ENCODE measurements at places on chromosomes 2 and 18.

DNA sequence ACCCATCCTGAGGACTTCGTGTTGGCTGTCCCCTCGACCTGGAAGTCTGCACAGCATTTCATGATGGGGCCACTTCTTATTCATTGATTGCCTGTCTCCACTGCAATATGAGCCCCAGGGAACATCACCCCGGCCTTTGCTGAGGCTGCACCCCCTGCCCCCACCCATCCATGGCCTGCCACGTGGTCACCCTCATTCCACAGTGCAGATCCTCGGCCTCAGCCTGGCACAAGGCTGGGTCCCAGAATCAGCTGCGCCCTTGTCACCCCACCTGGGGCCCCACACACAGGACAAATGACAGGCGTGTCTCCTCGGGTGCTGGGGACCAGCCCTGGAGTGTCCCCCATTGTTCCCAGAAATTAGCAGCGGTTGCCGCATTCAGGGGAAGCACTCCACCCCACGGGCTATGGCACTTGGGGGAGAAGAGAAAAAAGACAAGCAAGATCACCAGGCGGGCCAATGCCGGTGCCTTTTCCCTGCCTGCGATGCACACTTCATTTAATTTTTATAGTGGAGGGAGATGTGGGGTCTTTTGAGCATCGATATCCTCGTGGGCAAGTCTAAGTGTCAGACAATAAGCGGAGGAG lies 157.4 kb downstream of the INHBB start:
- DNase-seq: no peak

- no peak for DNase-seq
These were observed 137.4 kb upstream of the RBMS1 start for GRCh38 chr2:160630801-160631590.

DNA sequence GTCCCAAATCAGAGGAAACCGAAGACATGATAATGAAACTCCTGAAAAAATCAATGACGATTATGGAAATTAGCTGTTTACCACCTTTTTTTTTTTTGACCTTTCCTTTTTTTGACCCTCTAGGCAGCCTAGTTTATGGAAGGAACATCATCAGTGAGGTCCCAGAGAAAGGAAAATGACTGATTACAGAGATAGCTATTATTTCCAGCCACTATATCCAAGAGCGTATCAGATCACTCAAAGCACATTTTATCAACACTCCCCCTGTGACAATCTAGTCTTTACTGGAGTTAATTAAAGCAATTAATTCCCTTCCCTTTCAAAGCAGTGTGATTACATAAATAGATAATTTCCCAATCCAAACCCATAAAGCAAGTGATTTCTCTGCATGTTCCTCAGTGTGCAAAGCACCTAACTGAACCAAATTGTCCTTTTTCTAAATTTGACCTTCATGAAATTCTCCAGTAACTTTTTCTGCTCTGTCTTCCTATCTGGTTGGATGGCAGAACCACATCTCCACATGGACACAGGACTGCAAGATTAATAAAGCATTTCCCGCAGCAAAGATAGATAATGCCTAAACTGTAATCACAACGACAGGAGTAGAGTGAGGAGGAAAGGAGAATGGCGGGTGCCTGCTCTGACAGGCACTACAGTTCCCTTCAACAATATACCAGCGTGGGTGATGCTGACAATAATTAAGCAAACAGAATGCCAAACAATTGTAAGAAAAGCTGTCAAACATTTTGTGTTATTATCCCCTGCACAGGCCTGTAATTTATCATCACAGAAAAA lies 194.4 kb downstream of the SLC8A1 start:
- DNase-seq: no peak

- DNase-seq: no peak
These were observed 76.1 kb upstream of the PMAIP1 start for GRCh38 chr18:59823596-59824195.

DNA sequence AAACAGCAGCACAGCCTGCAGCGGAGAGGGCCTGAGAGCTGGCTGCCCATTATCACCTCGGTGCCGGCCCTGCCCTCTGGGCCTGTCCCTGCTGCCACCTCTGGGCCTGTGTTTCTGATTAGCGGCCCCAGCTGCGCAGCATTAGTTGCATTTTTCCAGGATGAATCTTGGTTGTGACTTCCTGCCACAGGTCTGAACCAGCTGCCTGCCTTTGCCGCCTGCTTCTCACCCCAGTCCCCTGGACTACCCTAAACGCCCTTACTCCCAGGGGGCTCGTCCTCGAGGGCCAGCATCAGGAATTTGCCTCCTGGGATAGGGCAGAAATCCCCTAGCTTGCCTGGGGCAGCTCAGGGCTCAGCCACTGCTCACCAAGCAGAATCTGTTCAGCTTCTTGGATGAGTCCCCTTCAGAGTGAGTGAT lies 342.8 kb downstream of the DYSF start:
- peak; percentile 76 for DNase-seq

DNA sequence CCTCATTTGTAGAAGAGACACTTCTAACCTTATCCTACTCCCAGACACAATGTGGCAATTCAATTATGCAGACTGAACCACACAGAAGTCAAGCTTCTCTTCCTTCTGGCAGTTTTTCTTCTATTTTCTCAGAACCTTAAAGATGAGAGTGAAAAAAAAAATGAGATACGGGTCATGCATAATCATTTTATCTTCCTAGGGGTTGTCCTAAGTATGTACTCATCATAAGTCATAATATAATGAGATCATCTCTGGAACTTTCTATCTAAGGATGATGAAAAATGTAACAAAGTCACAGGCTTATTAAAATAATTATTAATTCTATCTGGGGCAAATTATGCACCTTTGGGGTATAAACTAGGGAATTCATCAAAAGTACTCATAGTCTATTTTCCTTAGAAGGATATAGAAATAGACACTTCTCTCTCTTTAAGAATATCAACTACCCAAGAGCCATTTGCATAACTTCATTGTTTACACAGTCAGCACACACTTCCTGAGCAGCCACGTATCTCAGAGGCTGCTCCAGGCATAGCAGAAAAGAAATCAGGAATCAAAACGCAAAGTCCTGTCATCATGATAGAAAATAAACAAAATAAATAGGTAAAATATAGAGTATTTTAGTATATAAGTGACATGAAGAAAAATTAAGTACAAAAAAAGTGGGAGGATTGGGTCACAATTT lies 345.9 kb upstream of the SPHKAP start:
- DNase-seq: no peak

DNA sequence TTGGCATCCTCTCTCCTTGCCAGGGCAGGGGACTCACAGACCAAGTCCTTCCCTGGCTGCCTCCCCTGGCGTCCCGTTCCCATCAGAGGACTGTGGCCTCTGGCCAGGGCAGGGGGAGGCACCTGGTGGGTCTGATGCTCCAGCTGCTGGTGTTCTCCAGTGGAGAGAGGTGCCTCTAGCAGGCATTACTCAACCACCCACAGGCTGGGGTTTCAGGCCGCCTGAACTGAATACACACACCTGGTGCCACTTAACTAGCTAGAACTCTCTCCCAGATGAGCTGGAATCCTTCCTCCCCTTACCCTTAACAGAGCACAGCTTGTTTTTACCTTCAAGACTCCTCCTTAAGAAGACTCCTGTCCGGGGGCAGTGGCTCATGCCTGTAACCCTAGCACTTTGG lies 37.7 kb upstream of the CNGA3 start:
- no peak for DNase-seq

GRCh38 chr2:23494286-23494685 lies 109.3 kb downstream of the KLHL29 start:
- no peak for DNase-seq

DNA sequence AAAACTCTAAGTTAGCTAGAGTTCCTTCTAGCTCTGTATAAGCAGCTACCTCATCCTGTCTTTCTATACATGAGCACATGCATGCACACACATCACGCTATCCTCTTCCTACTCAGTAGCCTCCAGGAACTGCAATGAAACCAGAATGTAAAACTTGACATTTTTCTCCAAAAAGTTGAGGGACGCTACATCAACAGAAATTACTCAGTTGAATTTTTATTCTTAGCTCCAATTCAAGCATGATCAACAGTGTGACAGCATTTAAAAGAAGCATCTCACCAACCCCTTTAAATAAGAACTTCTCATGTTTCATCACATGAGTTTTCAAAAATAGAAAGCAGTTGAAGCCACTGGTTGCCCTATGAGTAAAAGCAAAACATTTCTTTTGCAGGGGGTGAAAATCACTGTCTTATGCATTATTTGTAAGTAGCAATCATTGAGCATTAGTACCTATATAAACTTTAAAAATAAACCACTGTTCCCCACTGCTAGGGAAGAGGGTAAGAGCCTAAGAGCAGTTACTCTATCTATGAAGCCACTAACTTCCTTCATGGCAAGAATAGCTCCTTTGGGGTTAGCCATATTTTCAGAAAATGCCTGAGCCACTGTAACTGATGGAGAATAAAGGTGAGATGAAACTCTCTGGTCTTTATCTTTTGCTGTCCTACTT lies 77.9 kb upstream of the ARL5A start:
- DNase-seq: no peak

- DNase-seq: no peak
These were observed 70.2 kb upstream of the ITM2C start for GRCh38 chr2:230794497-230794896.

- DNase-seq: no peak
These were observed 10.7 kb upstream of the TWSG1 start for GRCh38 chr18:9323750-9324445.

DNA sequence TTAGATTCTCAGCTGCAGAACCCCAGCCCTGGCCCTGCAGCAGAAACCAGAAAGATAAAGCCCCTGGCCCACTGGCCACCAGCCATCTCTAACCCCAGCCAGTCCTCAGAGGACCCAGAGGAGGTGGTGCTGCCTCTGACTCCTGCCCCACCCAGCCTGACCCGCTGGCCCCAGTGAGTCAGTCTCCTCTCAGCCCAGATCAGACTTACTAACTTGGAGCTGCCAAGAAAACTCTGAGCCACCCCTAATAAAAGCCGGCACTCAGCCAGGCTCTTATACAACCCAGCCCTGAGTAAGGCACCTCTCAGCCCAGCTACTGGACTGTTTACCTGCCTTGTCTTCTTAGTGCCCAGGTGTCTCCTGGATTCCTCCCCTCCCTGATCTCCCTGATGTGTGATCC lies 2.0 kb downstream of the SLC14A2 start:
- peak; percentile 79 for DNase-seq

DNA sequence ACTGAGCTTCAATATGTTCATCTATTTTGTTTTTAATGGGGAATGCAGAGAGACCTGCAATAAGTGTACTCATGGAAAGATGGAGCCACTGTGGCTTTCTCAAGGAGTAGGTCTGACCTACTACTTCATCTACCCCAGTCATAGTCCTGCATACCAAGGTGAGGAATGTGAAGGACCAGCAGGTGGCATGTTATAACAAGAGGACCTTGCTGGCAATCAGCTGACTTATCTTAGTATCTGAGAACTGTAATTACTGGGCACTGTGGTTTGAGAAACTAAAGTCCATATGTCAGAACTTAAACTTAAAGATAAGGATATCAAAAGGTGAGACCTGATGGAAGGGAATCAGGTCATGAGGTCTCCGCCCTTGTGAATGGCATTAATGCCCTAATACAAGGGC lies 1104.2 kb downstream of the BCL11A start:
- DNase-seq: no peak

DNA sequence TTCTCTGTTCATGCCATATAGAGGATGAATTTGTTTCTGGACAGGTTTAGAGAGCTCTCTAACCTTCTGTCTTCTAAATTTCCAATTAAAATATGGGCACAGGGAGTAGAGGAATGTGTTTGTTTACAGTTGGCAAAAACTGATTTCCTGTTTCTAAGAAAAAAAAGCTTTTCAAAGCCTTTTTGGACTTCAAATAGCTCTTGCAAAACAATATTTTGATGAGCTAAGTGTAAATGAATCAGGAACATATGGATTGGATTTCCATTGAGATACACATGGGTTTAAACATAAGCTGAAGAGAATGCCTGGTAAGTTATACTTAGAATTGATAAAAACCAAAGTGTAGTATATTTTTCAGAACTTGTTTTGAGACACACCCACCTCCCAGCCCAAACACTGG lies 677.5 kb downstream of the NYAP2 start:
- DNase-seq: no peak

DNA sequence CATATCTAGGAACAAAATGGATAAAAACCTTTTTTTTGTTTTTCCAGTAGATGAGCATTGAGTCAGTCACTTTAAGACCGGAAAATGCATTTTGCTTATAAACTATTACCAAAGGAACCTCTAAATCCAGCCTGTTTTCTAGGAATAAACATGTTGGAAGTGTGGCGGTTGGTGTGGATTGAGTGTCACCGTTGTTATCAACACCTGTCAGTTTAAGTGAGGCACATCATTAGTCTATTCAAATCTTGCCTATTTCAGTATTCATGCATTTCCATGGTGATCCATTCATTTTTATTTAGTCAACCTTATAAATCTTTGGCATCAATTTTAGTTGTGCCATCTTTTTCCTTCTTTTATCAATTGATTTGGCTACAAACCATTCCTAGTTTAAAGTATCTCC lies 3.3 kb downstream of the KLHL29 start:
- no peak for DNase-seq

GRCh38 chr2:12502759-12503158 lies 214.0 kb upstream of the TRIB2 start:
- no peak for DNase-seq

GRCh38 chr2:38233231-38233983 lies 143.7 kb downstream of the ATL2 start:
- DNase-seq: no peak

DNA sequence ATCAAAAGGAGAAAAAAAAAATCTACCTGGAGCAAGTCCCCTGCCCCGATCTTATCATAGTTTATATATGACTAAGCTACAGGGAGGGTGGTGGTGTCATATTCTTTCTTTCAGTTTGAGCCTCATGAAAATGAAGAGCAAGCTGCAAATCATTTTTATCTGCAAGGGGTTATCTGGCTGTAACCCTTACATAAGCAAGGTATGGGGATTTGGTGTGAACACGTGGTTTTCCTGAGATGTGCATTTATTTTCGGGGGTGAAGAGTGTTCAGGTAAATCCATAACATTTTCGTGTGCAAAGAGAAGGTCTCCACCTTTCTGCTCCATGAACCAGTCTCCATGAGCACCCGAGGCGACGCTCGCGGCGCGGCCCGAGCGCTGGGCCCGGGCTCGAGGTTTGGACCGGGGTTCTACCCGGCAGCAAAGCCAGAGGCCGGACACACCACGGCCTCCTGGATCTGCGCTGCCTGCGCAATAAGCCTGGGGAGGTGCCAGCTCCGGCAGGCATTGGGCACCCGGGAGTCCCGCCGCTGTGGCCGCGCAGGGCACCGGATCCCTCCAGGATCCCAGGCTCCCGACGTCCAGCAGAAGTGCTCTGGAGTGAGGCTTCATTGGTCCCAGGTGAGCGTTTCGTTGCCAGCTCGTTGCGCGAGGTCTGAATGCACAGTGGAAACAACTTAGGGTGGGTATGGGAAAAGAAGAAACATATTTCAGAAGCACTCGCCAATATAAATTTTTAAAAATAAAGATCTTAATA lies 36.1 kb upstream of the GPD2 start:
- peak; percentile 85 for DNase-seq

DNA sequence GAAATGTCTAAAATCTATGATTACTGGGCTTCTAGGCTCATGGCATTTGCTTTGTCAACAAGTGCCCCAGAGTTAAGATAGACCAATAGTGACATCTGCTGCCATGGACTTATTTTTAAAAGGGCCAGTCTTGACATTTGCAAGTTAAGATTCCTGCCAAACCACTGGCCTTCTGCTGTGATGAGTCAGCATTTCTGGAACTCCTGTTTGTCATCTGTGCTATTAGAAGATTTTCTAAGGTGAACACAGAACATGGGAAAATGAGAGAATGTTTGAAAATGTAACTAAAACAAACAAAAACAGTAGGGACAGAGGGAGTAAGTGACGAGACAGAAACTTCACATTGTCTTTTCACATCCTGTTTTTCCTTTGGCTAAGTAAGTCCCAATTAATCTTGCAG lies 93.7 kb upstream of the WDR75 start:
- DNase-seq: no peak

GRCh38 chr2:147364597-147364996 lies 480.2 kb upstream of the ACVR2A start:
- no peak for DNase-seq

Measured in cardiac septum (tissue), 1 donor.